ENCODE measurements at places on chromosomes 4 and X.

DNA sequence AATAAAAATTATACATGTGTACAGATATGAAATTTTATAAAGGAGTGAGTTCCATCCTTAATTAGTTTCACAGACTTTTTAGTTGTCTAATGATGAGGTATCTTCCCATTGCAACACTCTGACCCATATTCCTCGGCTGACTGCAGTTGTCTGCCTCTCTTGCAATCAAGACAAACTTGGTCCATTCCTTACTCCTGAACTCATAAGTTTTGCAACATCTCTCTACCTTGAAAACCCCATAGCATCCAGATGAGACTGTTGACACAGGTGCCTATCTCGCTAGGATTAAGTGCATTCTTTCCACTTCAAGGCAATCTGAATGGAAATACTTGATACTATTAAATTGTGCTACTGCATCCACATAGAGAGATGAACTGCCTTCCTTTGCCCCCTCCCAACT, 2.3 kb downstream of the XKRX start:
- DNase-seq = no peak

- no peak for DNase-seq
Observed at GRCh38 chr4:1344696-1345095, 2.3 kb upstream of the UVSSA start.

- no peak for DNase-seq
Observed at GRCh38 chrX:2500803-2501558, at the start of the genes DHRSX and ZBED1. TSS of gene DHRSX (minus strand) at chrX:2500976. CDS start at chrX:2500925, 51 bp downstream. TSS of gene ZBED1 (minus strand) at chrX:2500976. CDS start at chrX:2490719, 10,257 bp downstream.

DNA sequence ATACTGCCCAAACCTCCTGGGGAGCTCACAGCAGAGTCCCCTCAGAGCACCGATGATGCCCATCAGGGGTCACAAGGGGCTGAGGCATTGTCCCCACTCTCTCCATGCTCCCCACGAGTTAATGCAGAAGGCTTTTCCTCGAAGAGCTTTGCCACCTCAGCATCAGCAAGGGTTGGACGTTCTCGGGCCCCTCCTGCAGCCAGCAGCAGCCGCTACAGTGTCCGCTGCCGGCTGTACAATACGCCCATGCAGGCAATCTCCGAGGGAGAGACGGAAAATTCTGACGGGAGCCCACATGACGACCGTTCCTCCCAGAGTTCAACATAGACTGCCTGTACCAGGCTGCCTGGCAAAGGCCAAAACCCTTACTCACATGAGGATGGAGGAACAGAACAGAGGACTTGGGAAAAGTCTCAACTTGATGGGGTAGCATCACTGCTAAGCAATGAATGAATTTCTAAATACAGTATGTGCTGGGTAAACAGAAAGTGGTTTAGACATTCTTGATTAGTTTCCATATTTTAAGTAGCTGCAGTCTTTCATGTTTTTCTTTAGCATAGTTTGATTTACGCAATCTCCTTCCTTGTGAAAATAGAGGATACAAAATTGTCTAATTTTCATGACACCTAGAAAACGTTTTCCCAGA, 5.0 kb upstream of the SCML1 start:
- DNase-seq = no peak

DNA sequence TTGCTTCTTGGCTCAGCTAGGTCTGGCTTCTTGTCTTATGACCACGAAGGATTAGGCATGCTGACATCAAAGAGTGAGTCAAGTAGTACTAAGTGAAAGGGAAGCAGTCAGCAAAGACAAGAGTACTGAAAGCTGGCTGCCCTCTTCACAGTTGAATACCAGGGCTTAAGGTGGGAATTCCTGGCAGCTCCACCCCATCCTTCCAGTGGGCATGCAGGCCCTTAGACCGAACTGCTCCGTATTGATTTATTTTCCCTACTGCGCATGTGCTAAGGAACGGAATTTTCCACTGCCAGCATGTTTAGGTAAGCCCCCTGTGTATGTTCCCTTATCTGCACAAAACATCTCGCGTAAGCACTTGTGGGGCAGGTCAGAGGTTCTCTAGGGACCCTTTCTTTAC, 2320.1 kb downstream of the ARAP2 start:
- DNase-seq = no peak

- no peak for DNase-seq
Observed at GRCh38 chrX:130378024-130378669, 7.3 kb downstream of the GPR119 start.

DNA sequence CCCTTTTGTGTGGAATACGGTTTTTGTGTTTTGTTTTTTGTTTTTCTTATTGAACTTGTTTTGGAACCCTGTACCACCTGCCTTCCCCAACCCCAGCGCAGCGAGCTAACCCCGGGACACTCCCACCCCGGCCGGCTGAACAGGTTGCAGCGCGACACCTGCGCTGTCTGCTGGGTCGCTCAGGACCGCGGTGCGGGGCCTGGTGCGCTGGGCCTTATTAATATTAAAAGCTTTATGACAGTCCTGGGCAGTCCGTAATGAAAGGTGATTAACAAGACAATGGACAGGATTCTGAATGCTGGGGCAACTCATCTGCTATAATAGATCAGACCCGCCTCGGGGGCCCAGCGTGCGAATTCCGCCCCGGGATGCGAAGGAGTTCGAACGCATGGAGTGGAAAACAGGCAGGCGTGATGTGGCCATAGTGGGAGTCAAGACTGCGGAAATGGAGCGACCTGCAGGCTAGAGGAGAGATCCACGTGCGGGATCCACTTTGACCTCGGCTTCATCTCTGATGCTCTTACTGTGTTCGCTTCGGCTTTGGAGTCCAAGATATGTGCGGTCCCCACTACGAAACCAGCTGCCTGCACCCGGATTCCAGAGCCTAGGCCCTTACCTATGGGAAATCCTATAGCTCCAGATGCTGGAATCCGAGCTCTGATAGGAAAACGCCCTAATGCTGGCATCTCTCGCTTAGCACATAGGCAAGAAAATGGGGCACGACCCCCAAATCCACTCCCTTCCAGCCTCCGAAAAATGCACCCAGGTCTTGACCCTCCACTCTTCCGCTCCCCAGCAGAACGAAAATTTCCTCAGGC, 69.0 kb upstream of the TMEM33 start:
- no peak for DNase-seq

- no peak for DNase-seq
Observed at GRCh38 chrX:15310117-15310516, 5.3 kb downstream of the ASB11 start.

GRCh38 chr4:186298031-186298647, 32.1 kb downstream of the F11 start:
- DNase-seq = no peak

DNA sequence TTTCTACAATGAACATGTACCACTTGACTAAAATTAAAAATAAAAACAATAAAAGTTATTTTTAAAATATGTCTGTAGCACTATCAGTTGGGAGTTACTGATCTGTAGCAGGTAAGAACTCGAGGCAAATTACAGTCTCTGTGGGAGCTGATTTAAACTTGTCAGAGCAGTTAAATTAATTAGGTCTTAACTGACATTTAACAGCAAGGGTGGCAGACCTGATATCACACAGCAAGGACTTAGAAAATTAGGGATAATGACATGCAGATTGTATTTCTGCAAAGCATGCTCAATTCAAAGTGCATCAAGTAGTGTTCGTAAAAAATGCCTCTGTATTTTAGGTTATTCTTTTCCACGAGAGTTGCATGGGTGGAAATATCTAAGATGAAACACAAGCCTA, 208.9 kb downstream of the SPATA18 start:
- no peak for DNase-seq
